ENCODE measurements at places on chromosomes 2 and 18. TPM values are rescaled to one million over a fixed set of nuclear protein-coding genes. Genes with fewer than 3 reads are reported as not detected.

The CGREF1 gene
- 4.1 TPM for total RNA-seq

The CD8B2 gene
- 0.37 TPM for total RNA-seq

The STPG4 gene
- total RNA-seq = not detected

The MOB1A gene
- 164 TPM for total RNA-seq

The LCT gene
- total RNA-seq = not detected

The POU3F3 gene
- 0.32 TPM for total RNA-seq

The FEV gene
- not detected for total RNA-seq

DNA sequence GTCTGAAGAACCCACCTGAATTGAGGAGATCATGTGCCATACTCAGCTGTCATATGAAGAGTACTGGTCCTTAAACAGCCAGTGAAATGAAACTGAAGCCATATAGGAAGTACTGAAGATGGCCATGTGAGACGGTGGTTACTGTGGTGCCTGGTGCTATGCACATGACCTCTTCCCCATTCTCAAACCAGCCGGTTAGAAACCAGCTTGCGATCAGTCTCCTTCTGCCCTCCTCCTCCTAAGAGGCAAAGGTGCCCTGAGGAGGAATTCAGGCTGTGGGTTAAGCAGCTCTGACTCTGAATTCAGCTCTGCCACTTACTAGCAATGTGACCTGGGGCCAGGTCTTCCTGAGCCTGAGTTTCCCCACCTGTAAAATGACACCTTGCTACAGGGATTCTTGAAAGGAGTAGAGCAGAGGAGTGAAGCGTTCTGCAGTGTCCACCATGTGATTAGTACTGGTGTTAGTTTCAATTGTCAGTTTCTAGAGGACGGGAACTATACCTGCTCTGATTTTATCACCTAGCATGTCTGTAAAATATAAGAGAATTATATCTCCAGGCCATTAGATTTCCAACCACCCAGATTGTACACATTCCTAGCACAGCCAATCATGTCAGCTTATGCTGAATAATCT is 5.1 kb downstream of the FECH start:
- no peak for DNase-seq

GRCh38 chr2:39732482-39732881 is 46.6 kb downstream of the THUMPD2 start:
- no peak for DNase-seq

DNA sequence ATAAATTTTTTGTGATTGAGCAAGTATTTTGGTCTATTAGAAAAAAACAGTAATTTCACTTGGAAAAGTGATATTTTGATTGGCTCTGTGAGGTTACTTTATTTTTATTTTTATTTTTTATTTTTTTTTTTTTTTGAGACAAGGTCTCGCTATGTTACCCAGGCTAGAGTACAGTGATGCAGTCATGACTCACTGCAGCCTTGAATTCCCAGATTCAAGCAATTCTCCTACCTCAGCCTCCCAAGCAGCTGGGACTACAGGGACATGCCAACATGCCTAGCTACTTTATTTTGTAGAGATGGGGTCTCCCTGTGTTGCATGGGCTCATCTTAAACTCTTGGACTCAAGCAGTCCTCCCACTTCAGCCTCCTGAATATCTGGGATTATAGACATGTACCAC is 60.9 kb upstream of the MGAT5 start:
- no peak for DNase-seq

DNA sequence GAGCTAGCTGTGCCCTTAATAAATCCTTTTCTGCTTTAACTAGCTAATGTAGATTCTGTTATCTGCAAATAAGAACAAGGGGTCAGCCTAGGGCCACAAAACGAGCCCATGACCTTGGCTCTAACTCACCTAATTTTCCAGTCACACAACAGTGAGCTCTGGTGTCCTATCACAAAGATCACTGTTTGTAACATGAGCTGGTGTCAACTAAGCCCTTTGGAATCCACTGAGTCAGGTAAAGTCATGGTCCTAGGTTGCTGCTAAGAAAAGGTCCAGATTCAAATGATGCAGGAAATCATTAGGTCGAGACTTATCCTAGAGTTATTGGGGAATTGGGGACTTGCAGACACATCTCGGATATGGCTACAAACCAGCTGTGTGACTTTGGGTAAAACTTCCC is 49.9 kb downstream of the ST8SIA5 start:
- no peak for DNase-seq

- DNase-seq = no peak
Measured at GRCh38 chr2:209808521-209808920, 36.9 kb downstream of the UNC80 start.

DNA sequence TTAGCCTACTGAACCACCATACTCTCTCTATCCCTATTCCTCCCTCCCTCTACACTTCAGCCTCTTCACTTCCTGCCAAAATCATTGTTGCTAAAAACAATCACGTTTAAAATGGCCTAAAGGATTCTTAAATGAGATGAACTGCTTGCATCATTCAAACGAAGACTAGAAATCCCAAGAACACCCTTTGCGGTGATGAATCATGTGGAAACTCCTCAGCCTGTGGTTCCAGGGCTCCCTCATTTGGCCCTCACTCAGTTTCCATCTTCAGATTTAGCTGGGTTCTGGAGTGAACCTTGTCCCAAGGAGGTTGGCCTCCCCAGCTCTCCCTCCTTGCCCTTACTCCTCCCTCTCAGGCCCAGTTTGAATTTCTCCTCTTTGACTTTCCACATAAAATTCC is 125.6 kb upstream of the CDC42EP3 start:
- no peak for DNase-seq

- no peak for DNase-seq
Measured at GRCh38 chr2:163319006-163319405, 416.8 kb downstream of the FIGN start.

- DNase-seq = no peak
Measured at GRCh38 chr2:210553373-210553772, 3.0 kb upstream of the CPS1 start.

DNA sequence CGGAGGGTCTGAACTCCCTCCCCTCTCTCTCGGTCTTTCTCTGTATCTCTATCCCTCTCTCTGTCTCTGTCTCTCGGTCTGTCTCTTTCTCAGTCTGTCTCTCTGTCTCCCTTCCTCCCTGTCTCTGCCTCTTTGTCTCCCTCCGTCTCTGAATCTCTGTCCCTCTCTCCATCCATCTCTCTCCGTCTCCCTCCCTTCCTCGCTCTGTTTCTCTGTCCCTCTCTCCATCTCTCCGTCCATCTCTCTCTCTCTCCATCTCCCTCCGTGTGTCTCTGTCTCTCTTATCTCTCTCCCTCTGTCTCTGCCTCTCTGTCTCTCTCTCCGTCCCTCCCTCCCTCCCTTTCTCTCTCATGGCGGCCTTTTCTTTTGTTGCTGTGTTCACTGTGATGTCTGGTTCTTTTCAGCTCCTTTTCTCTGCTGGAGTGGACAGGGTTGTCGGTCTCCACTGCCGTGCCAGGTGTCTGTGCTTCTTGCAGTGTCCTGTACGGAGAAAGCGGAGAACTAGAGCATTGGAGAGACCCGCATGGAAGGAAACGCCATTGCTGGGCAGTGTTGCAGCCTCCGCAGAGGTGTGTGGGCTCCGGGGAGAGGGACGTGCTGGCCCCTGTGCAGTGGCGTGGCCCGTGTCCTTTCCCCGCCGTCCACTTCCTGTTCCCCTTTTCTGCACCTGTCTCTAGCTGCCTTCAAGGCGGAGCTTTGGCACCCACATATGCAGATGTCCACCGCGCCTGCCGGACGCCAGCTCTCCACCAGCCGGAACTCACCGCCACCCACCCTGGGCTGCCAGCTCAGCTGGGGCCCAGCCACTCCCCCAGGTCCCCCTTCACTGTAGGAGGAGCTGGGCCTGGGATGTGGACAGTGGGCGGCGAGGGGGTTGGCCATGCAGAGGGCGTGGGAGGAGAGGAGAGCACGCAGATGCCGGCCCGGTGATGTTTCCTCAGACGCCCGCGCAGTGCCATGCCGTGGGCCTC is 113.1 kb downstream of the NFATC1 start:
- no peak for DNase-seq

- DNase-seq = no peak
Measured at GRCh38 chr2:207231106-207231865, 65.5 kb upstream of the KLF7 start.

GRCh38 chr2:168573128-168573903 is 117.2 kb downstream of the CERS6 start:
- DNase-seq = no peak

DNA sequence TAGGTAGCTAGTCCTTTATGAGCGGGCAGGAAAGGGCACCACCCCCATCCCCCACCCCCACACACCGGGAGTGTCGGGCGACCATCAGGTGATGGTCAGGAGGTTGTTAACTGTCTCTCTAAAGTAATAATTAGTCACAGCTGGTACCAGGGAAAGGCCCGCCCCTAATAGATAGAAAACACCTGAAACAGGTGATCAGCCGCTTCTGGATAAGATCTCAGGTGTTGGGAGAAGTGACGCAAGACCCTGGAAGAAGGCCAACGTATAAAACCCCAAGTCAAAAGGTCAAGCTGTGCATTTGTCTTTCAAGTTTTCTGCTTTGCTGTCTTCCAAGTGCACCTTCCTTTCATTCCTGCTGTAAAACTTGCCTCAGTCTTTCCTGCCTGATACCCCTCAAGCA is 59.6 kb upstream of the LINC00305 start:
- no peak for DNase-seq

All from urinary bladder (tissue), 4 donors.